Activated naive CD8-positive, alpha-beta T cell treated with anti-CD3 and anti-CD28 coated beads, Interleukin-2, amount 10 ng/mL, durations not matched to agents 7 days and 5 days (primary cell): ENCODE measurements at places on chromosomes 2 and 18. TPM values are rescaled to one million over a fixed set of nuclear protein-coding genes. Genes with fewer than 3 reads are reported as not detected.
A peak's percentile ranks its signal among the peaks of the same experiment; 100 is the strongest.

DNA sequence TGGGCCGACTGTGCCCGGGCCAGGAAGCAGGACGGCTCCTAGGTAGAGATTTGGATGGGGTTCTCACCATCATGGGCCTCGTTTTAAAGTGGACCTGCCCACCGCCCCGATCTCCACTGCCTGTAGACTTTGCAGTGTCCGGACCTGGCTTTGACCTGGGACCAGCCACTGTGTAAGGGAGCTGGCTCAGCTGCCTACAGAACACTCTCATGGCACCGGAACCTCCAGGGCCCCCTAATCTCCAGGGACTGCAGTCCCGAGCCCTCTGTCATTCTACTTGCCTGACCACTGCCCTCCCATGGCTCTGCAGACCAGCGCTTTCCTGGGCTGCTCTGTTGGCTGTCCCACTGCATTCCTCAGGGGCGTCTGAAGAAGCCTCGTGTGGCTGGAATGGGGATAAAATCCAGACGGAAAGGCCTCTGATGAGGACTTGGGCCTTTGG lies 120.8 kb downstream of the GLI2 start:
- no peak for DNase-seq
- no peaks in the 10 kb centered on the region for H3K27me3 ChIP-seq
- no peak overlapping the region for H3K27ac ChIP-seq
- no peaks in the 10 kb centered on the region for H3K36me3 ChIP-seq
- H3K4me1 ChIP-seq: no peaks in the 10 kb centered on the region
- H3K4me3 ChIP-seq: no peak overlapping the region

DNA sequence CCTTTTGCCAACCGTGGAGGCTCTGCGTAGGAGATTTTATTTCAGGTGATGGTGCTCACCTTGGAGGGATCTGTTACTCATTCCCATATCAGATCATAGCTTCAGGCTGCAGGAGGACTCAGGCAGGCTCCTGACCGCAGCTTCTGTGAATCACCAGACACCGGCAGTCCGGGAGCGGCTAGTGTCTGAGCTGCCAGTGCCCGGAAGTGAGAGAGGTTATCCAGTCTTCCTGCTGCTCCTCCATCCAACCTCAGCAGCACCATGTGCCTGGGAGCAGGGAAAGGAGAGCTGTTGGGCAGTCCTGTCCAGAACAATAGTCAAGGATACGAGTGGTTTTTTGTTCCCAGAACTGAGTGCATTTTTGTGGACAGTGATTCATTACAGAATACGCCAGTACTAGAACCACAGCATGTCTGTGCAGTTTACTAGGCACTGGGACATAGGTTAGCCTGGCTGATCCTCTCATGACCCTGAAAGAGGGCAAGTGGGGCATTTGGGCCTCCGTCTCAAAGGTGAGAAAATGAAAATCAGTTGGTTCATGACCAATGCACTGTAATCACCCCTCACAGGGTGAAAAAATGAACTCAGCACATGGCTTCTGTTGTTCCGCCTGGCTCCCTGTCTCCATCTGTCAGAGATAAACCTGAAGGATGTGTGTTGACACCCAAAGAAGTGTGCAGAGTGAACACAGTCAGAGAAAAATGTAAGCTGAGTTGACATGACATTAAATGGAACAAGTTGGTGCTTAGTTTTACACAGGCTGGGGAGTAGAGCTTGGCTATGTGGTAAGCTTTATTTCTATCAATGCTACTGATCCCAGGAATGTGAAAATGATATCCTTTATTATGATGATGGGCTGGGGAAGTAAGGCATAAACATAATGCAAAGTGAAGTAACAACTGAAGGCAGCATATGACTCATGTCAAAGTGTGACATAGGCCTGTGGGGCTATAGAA lies 12.2 kb downstream of the FHOD3 start:
- no peaks in the 10 kb centered on the region for H3K4me1 ChIP-seq
- H3K36me3 ChIP-seq: no peaks in the 10 kb centered on the region
- H3K27me3 ChIP-seq: peaks cover 21% of the 10 kb centered on the region
- no peak overlapping the region for H3K27ac ChIP-seq
- DNase-seq: no peak

- no peaks in the 10 kb centered on the region for H3K27me3 ChIP-seq
- no peak overlapping the region for H3K4me3 ChIP-seq
- H3K4me1 ChIP-seq: no peaks in the 10 kb centered on the region
- no peak overlapping the region for H3K27ac ChIP-seq
- H3K36me3 ChIP-seq: no peaks in the 10 kb centered on the region
- DNase-seq: no peak
Measured at GRCh38 chr2:207819021-207819797, 49.5 kb upstream of the FZD5 start.

- H3K4me1 ChIP-seq: no peaks in the 10 kb centered on the region
- no peak overlapping the region for H3K27ac ChIP-seq
- no peak overlapping the region for H3K4me3 ChIP-seq
- H3K36me3 ChIP-seq: peaks cover 3% of the 10 kb centered on the region
- DNase-seq: no peak
Measured at GRCh38 chr2:43643680-43644079, 6.6 kb downstream of the PLEKHH2 start.

- no peaks in the 10 kb centered on the region for H3K4me1 ChIP-seq
- no peaks in the 10 kb centered on the region for H3K36me3 ChIP-seq
- no peak overlapping the region for H3K4me3 ChIP-seq
Measured at GRCh38 chr2:23249348-23249747, 135.6 kb upstream of the KLHL29 start.

DNA sequence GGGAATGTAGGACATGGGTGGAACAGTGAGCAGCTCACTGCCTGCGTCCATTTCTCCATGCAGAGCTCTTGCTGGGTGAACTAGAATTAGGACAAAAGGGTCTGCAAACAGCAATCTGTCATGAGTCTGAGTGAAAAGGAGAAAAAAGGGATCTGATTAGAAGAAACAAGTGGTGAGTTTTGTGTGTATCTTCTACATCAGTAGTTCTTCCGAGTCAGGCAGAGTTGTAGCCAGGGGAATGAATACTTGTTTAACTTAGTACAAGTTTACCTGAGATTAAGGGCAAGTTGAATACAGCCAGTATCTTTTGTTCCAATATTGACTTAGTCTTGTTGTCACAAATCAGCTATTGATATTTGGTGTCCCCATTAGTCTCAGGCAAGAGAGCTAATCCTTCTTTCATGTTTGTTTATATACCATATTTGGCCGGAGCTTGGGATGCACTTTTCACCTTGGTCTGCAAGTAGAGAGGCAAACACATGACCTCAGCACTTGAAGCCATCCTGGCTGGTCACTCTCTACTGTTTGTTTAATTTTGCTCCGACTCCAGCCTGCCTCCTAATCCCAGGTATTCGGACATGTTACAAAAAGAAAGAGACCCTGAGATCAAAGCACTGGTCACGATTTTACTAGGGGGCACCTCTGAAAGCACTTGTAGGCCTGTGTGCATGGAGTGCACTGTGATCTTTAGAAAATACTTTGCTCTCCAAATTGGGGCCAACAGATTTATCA lies 211.0 kb upstream of the NT5C1B start:
- H3K4me1 ChIP-seq: no peaks in the 10 kb centered on the region
- no peak overlapping the region for H3K27ac ChIP-seq
- no peak for DNase-seq

DNA sequence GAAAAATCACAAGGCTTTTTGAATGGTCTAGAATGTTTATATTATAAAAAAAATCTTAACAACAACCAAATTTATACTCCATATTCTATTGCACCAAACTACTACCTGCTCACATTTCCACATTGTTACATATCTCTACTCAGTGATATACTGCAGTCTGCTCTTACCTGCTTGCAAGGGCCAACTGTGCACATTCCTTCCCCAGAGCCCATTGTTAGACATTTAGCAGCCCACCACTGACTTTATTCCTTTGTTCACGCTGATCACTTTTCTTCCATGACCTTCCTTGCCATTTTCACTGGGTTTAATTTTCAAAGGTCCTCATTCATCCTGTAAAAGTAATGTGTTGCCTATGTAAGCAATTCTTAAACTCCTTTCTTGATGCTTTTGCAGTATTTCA lies 109.7 kb upstream of the KCNJ3 start:
- no peaks in the 10 kb centered on the region for H3K36me3 ChIP-seq
- no peaks in the 10 kb centered on the region for H3K4me1 ChIP-seq
- no peak for DNase-seq
- no peaks in the 10 kb centered on the region for H3K27me3 ChIP-seq
- H3K4me3 ChIP-seq: no peak overlapping the region

DNA sequence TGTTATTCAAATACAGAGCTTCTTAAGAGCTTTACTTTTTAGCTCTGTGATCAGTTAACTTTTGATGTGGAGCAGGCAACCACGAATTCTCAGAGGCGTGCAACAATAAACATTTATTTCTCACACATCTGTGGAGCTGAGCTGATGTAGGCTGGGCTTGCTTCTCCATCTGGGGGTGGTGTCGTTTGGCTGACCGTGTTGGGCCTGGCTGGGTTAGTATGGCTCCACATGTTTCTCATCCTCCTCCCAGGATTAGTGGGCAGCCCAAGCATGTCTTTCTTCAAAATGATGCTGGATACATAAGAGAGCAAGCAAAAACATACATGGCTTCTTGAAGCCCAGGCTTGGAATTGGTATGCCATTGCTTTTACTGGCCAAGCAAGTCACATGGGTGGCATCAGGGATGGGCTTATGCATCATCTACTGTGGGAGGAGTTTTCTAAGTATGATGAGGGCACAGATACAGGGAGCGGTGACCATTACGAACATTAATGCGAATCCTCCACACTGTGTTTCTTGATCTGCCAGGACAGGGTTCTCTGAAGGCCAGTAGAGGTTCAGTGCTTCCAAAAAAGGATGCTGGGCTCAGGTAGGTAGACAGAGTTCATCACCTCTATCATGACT lies 157.0 kb upstream of the TNP1 start:
- H3K4me3 ChIP-seq: no peak overlapping the region
- H3K36me3 ChIP-seq: peaks cover 3% of the 10 kb centered on the region
- H3K27me3 ChIP-seq: peaks cover 51% of the 10 kb centered on the region
- peaks cover 8% of the 10 kb centered on the region for H3K4me1 ChIP-seq
- no peak overlapping the region for H3K27ac ChIP-seq
- DNase-seq: no peak

- no peak for DNase-seq
- H3K4me3 ChIP-seq: no peak overlapping the region
- H3K27me3 ChIP-seq: peaks cover 48% of the 10 kb centered on the region
- H3K4me1 ChIP-seq: peaks cover 7% of the 10 kb centered on the region
Measured at GRCh38 chr2:179856205-179856604, 5.2 kb downstream of the ZNF385B start.

DNA sequence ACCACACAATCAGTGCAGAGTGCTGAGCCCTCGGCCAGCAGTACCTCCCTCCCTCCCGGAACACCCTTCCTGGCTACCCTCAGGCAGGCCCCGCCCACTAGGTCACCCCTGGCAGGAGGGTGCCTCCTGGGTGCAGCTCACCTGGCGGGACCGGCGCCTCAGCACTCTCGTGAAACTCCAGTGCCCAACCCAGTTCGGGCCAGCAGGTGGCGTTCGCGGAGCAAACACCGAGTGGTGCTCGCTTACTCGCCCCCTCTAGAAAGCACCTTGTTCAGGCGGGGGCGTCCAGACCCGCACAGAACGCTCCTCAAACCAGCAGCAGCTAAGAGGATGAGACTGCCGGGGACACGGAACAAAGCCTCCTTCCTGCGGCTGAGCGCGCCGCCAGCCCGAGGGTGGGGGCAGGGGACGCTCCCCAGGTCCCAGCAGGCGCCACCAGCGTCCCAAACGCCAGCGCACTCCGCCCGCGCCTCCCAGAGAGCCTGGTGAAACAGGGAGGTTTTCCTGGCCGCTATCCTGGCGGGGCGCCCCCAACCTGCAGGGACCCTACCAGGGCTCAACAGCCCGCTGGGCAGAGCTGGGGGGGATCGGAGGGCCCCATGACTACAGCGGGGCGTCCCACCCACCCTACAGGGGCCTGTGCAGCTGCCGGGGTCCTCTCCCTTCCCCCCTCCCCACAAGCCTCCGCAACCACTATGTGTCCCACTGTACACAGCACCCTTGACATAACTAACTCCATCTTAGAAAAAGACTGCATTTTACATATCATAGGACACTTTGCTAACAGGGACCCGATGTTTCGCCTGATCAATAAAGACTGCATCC lies 44.7 kb downstream of the MRPS5 start:
- H3K27me3 ChIP-seq: peaks cover 3% of the 10 kb centered on the region
- H3K27ac ChIP-seq: peak overlapping the region; percentile 95
- peak; percentile 94 for DNase-seq
- peaks cover 64% of the 10 kb centered on the region for H3K4me1 ChIP-seq
- peaks cover 5% of the 10 kb centered on the region for H3K36me3 ChIP-seq

DNA sequence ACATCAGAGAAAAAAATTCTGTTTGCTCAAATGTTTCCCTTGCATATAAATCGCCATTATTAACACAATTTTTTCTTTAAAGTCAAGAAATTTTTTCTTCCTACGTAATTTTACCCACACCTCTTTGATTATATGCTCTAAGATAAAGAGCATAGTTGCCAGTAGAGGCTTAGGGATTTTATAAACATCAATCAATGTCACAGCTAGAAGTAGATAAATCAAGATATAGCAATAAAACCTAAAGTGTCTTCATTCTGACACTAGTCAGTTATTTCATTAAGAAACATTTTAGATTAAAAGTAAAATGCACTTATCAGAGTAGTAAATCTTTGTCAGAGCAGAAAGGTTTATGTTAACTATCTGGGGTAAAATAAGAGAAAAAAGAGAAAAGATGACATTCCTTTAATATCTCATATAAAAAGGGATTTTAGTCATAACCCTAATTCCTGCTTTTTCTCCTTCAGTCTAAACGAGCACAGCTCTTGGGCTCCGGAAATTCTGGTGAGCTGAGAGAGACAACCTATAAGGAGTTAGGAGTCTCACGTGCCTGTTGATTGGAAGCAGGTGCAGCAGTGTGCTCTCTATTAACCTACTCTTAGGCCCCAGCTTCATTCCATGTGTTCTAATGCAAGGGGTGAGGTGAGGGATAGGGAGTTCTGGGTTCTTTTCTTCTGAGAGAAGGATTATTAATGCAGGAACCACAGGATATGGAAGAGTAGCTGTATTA lies 172.4 kb upstream of the GULP1 start:
- H3K4me1 ChIP-seq: no peaks in the 10 kb centered on the region
- H3K27ac ChIP-seq: no peak overlapping the region
- no peak for DNase-seq
- no peak overlapping the region for H3K4me3 ChIP-seq
- H3K27me3 ChIP-seq: no peaks in the 10 kb centered on the region

DNA sequence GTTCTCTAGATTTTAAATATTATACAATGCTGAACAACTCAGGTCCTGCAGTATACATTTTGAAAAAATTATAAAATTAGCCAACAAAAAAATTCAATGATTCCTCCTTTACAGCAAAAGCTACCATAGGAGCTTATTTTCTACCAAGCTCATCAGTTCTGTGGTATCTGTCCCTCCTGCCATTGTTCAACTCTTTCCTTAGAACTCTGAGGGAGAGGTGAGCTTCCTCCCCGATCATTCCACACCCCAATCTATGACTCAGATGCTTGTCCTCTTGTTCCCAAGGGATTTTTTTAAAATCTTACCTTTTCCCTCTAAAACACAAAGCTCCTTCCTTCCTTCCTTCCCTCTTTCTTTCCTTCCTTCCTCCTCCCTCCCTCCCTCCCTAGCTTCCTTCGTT lies 13.5 kb downstream of the DPP4 start:
- DNase-seq: no peak
- H3K27ac ChIP-seq: no peak overlapping the region
- no peaks in the 10 kb centered on the region for H3K27me3 ChIP-seq

GRCh38 chr2:133532919-133533318 lies 35.3 kb downstream of the NCKAP5 start:
- no peaks in the 10 kb centered on the region for H3K36me3 ChIP-seq
- H3K27me3 ChIP-seq: no peaks in the 10 kb centered on the region
- H3K4me3 ChIP-seq: no peak overlapping the region

SP140L gene
- total RNA-seq: 107 TPM

FRZB gene
- total RNA-seq: not detected

MYCN gene
- total RNA-seq: not detected

ACOXL gene
- total RNA-seq: not detected

GLI2 gene
- total RNA-seq: 1.2 TPM
